ENCODE measurements at places on chromosomes 16 and 17. TPM values are rescaled to one million over a fixed set of nuclear protein-coding genes. Genes with fewer than 3 reads are reported as not detected.

The SYT17 gene
- 13.8 TPM for total RNA-seq

The KLHL10 gene
- not detected for total RNA-seq

The RNF222 gene
- not detected for total RNA-seq

The VPS35 gene
- total RNA-seq = 80.1 TPM

The SMIM36 gene
- not detected for total RNA-seq

The FZD2 gene
- total RNA-seq = 36.5 TPM

The G6PC1 gene
- not detected for total RNA-seq

The KRTAP2-2 gene
- not detected for total RNA-seq

The CCDC154 gene
- total RNA-seq = 0.20 TPM

The KRT222 gene
- total RNA-seq = not detected

The ENPP7 gene
- total RNA-seq = not detected

The ATF7IP2 gene
- 10.4 TPM for total RNA-seq

The KRT40 gene
- total RNA-seq = not detected

The ITGB3 gene
- total RNA-seq = 7.1 TPM

The GUCY2D gene
- total RNA-seq = 0.41 TPM

The FAM171A2 gene
- total RNA-seq = 2.3 TPM

The ADAM11 gene
- 1.9 TPM for total RNA-seq

The TP53TG3F gene
- total RNA-seq = 0.17 TPM

The WFDC1 gene
- total RNA-seq = not detected

The KRTAP1-1 gene
- total RNA-seq = not detected

The LPCAT2 gene
- 7.0 TPM for total RNA-seq

All from A549 treated with Hydrocortisone at 1 μM for 4 hours (cell line).